ENCODE measurements at places on chromosomes 2 and 18.
A peak's percentile ranks its signal among the peaks of the same experiment; 100 is the strongest.

GRCh38 chr18:51461956-51462355, 264.5 kb upstream of the MEX3C start:
- no peak for DNase-seq

- no peak for DNase-seq
These were observed 333.9 kb downstream of the LPIN1 start for GRCh38 chr2:12080360-12080759.

- DNase-seq, result no peak
These were observed 283.1 kb downstream of the THSD7B start for GRCh38 chr2:137048455-137048854.

DNA sequence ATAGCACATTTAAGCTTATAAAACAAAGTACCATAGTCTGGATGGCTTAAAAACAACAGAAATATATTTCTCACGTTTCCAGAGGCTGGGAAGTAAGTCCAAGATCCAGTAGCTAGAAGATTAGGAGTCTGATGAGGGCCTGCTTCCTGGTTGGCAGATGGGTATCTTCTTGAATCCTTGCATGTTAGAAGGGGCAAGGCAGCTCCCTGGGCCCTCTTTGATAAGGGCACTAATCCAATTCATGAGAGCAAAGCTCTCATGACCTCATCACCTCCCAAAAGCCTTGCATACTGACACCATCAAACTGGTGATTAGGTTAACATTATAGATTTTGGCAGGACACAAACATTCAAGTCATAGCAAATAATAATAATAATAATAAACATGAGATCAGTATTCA, 146.4 kb downstream of the CCDC102B start:
- no peak for DNase-seq

DNA sequence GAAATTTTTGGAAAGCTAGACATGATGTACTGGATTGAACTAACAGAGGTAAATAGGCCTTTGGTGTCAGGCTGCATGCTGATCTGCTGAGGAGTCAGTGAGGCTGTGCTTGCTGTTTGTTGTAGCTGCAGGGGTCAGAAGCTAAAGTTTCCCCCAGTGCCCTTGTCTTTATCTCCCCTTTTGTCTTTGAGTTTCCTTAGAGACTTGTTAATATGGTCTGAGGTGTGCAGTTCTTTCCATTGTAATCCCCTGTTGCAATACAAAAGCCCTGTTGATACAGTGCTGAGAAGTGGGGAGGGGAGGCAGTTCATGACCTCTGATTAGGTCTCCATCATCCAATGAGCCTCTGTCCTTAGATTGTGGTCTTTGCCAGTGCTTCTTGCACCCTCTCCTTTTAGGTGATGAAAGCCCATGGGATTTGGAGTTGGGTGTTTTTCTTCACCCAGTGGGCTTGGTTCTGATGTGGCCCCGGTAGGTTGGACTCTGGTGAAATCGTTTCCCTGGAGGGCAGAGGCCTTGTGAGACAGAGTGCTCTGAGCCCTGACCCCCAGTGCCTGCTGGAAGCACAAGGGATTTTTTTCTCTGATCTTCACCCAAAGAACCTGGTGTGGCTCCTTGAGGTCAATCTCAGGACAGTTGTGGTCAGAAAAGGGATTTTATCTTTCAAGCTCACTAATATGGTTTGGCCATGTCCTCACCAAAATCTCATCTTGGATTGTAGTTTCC, 163.1 kb downstream of the TMEM18 start:
- no peak for DNase-seq

- no peak for DNase-seq
These were observed 44.9 kb downstream of the HDLBP start for GRCh38 chr2:241270531-241270930.

DNA sequence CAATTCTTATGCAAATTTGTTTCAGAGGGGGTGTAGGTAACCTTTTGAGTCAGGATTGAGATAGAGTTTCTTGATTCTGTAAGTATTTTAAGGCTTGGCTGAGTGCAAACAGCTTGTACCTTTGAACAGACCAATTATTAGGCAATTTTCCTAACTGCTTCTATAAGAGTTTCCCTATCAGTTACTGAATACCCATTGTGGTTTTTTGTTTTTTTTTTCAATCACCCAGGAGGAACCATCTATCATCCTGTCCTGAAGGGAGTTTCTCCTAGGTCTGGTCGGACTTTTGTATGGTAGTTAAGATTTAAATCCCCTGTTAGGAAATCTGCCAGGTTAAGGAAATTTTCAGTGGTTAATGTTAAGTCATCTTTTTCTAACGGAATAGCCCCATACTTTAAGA, 319.4 kb upstream of the SLC39A10 start:
- DNase-seq, result no peak

- no peak for DNase-seq
These were observed 129.3 kb downstream of the GLI2 start for GRCh38 chr2:120864981-120865380.

GRCh38 chr2:165348441-165348840, 109.2 kb downstream of the SCN2A start:
- DNase-seq, result no peak

- peak; percentile 73 for DNase-seq
These were observed 99.5 kb downstream of the RBMS1 start for GRCh38 chr2:160394153-160394552.

- no peak for DNase-seq
These were observed 239.4 kb downstream of the DYSF start for GRCh38 chr2:71692621-71693277.

- no peak for DNase-seq
These were observed 3.1 kb upstream of the ZEB2 start for GRCh38 chr2:144522897-144523595.

GRCh38 chr2:191478799-191479679, 198.9 kb upstream of the NABP1 start:
- DNase-seq, result no peak

- DNase-seq, result peak; percentile 74
These were observed 92.4 kb downstream of the DYSF start for GRCh38 chr2:71545572-71546274.

DNA sequence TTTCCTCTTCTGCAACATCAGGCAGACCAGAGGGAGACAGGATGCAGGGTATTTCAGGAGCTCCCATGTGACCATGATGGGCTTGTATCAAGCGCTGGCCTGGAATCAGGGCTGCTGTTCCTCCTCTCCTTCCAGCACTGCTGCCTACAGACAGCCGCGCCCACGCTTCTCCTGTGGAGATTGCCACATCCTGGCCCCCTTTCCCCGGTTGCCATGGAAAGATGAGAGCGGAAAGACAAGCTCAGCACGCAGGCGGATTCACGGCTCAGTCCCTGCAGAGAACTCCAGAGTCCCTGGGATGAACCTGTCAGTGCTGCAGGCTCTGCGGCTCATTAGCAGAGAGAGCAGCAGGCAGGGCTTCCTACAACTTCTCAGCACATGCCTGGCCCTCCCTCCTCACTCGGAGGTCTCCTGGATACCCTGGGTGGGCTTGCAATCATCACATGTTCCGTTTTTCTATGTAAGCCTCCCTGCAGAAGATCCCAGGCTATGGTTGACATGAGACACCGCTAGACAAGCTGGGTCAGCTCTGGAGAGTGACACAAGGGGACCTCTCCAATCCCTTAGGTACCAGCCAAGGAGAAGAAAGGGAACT, 497.8 kb upstream of the MYT1L start:
- no peak for DNase-seq

DNA sequence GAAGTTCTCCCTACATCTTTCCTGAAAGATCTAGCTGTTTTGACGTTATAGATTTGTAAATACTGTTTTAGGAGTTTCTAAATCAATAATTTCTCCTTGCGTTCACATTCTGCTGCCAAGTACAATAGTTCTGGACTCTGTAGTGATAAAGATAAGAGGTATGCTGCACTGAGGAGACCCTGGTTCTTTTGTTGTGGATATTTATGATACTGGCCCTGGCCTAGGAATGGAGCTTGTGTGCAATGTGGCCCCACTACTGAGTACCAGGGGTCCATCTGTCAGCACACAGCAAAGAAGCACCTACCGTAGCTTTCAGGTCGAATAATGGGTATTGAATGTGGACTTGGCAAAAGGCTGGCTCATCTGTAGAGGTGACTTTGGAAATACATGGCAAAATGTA, 85.0 kb downstream of the MAP3K20 start:
- DNase-seq, result no peak

- DNase-seq, result no peak
These were observed 26.8 kb upstream of the GPR17 start for GRCh38 chr2:127619203-127619590.

- DNase-seq, result no peak
These were observed 176.9 kb upstream of the FN1 start for GRCh38 chr2:215612786-215613185.

DNA sequence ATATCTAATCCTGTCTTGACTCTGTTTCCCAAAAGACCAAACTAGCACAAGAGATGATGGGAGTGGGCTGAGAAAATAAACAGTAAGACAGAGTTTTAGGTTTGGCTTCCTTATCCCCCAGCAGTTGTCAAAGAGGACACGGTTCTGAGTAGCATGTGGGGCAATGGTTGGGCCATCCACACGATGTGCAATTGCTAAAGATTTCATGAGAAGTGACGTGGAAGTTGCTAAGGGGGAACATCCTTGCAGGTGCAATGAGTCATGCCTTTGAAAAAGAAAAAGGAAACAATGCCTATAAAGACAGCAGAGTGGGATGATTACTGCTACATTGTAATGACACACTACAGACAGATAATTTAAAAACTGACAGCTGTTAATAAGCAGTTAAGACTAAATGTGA, 1395.8 kb downstream of the LRP1B start:
- no peak for DNase-seq

DNA sequence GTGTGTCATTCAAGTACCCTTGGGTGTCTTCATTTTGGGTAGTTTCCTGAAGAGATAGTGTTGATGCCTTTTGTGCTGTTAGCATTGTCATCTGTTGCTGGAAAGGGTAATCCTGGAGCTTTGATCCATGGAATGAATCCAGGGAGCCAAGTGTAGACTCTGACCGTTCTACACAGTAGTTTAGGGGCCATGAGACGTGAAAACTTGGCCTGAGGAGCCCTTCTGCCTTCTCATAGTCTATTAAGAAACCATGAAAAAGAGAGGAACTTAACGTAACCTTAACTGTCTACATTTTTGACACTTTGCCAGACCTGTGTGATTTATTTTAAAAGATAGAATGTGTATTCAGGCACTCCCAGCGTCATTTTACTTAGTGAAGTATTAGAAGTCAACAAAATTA, 194.0 kb downstream of the BABAM2 start:
- no peak for DNase-seq

- DNase-seq, result no peak
These were observed 200.0 kb downstream of the CCDC102B start for GRCh38 chr18:68997845-68998244.

DNA sequence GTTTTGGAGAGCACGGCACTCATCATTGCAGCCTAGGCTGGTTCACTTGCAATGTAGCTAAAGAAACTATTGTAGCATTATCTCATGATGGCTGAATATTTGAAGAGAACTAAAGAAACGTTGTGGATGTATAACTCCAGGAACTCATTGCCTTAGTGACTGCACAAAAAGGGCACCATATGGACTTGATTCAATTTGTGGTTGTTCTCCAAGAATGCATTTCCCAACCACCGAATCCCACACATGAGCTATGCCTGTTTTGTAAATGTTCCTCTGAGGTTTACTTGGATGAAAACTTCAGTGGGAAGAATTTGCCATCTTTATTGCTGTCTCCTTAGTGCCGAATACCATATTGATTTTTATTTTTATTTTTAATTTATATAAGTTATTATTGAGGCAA, 43.5 kb downstream of the DOK6 start:
- no peak for DNase-seq

DNA sequence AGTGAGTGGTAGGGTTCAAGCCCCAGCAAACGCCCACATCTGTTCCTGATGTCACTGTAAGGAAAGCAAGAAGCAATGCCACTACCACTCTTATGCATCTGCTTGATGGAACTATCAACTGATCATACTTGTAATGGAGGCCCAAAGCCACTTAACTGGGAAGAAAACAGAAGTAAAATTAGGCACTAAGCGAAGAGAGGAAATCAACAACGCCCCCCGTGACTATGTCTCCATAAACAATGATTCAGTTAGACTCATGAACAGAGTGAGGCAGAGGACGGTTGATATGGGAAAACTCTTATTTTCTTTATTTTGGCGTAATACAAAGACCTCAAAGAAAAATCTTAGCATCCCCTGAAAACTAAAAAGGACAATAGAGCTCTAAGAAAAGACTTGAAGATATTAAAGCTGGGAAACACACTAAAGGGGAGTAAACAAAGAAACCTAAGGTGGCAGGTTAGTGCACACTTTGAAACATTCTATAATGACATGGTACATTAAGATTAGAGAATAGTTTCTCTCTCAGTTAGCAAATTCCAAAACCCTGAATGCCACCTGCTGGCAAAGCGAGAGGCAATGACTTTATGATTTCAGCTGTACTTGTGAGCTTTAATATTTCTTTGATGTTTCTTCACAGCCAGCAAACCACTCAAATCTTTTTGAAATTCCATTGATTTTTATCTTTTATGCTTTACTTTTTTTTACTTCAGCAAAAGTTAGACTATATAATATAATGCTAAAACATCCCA, 86.5 kb downstream of the LRP2 start:
- DNase-seq, result peak; percentile 3

DNA sequence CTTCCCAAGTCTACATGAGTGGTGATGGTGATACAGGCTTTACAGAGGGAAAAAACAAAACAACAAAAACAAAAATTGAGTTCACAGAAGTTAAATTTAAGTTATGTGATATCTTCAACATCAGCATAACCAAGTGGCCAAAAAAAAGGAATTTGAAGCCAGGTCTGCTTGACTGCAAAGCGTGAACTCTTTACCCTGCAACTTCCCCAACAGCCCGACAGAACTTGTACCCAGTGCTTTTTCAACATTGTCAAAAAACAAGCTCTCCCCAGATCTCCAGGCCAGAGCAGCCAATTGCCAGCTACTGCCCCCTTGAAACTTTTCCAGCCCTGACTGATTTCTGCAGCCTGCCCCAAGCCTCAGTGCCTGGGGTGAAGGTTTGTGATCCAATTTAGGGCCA, 76.7 kb downstream of the RNF144A start:
- DNase-seq, result no peak

DNA sequence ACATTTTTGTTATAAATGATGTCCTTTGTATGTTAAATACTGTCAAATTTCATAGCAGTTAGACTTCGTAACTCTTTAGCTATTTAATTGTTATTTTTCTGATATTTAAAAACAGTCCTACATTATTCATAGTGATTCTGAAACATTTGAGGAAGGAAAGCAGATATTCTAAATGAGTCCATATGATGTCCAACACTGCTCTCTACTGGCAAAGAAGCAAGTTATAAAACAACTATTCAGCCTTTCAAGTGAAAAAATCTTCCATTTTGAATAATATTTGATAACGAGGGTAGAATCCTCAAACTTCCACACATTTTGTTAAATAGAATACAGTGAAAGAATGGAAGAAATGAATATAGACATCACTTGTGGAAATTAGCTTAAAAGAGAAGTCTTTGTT, 220.8 kb downstream of the GULP1 start:
- no peak for DNase-seq

DNA sequence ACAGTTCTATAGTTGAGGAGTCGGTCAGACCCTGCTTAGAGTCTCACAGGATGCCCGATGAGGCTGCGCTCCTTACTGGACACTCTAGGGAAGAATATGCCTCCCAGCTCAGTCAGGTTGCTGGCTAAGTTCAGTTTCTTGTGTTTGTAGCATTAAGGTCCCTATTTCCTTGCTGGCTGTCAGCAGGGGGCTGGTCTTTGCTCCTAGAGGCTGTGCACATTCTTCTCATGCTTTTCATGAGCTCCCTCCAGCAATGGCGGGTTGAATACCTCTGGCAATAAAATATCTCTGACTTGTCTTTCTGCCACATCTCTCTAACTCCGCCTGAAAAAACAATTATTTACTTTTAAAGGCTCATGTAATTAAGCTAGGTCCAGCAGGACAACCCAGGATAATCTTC, 79.4 kb upstream of the DNAJC10 start:
- no peak for DNase-seq

GRCh38 chr2:2542966-2543611, 212.0 kb upstream of the MYT1L start:
- no peak for DNase-seq

GRCh38 chr2:105397025-105397722, 1.7 kb downstream of the FHL2 start:
- peak; percentile 22 for DNase-seq
